Small intestine (tissue), 16 donors: ENCODE measurements at places on chromosomes 16 and 17.

- DNase-seq = no peak
Measured at GRCh38 chr16:17632667-17633066, 161.9 kb upstream of the XYLT1 start.

DNA sequence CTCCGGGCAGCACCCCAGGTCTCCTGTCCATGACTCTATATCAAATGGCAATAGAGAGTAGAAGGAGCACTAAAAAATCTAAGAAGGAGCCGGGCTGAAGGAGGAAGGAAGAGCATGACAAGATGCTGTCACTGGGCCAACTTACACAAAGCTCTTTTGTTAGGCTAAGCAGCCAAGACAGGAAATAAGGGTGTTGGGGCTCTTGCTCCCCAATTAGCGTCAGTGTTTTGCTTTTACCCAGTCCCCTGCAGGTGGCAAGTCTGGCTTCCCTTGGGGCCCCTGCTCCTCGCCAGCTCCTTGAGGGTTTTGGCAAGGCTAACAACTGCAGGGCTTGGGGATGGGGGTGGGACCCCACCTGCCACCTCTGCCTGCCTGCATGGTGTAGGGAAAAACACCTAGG is 120.5 kb downstream of the CCT6B start:
- no peak for DNase-seq

DNA sequence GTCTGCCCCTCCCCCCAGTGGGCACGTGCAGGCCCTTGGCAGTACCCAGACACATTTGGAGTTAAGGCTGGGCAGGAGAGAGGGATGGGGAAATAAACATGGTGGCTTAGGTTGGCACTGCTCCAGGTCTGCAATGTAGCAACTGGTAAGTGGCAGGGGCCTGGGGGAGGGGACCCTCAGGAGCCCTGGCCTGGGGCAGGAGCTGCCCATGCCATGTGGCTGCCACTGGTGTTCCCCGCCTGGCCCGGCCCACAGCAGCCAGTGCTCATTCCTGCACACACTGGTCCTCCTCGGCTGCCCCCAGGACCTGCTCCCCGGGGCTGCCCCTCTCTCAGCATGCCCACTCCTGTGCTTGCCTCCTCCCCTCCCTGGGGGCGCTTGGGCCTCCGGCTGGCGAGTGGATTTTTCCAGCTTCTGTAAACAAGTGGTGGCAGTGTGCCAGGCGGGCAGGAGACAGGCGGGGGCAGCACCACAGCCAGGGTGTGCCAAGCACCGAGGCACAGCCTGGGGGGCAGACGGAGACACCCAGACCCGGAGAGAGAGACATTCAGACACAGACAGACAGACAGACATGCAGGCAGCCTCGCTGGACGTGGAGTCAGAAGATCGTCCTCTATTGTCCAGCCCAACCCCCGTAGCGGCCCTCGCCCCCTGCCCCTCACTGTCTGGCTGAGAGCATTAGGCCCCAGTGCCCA is 9.4 kb downstream of the THRA start:
- peak; percentile 82 for DNase-seq

GRCh38 chr16:11182411-11182810 is 73.6 kb downstream of the SOCS1 start:
- DNase-seq = no peak

DNA sequence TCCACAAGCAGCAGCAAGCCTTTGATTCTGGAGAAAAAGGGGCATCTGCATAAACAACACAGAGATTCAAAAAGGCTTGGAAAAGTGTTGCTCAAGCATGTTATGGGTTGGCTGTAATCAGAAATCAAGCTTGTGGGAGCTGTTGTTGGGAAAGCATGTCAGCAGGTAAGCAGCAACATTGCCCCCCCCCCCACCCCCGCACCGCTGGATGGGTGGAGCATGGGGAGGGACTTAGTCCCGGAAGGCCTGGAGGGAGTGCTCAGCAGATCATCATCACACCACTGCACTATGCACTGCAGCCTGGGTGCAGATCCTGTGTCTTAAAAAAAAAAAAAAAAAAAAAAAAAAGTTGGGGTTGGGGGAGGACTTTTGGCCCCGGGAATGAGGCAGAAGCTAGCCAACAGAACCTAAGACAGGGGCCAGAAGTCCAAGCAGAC is 16.8 kb upstream of the AKAP1 start:
- DNase-seq = peak; percentile 73

GRCh38 chr17:41013181-41013580 is 4.3 kb upstream of the KRTAP3-1 start:
- DNase-seq = no peak

- DNase-seq = no peak
Measured at GRCh38 chr17:63071797-63072196, 105.8 kb downstream of the TANC2 start.

DNA sequence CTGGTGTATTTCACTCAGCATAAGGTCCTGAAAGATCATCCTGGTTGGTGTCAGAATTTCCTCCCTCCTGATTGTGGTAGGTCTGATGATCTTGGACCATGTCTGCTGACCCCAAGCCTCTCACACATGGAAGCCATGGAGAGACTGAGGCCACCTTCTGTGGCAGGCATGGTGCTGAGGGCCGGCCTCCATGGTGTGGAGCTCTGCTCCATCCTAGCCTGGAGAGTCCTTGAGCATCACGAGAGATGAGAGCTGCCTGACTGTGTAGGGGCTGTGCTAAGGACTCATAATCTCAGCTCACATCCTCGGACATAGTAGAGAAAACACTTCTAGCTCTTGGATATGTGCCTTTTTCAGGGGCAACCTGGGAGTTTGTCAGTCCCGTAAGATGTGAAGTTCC is 40.6 kb downstream of the MPRIP start:
- DNase-seq = no peak

DNA sequence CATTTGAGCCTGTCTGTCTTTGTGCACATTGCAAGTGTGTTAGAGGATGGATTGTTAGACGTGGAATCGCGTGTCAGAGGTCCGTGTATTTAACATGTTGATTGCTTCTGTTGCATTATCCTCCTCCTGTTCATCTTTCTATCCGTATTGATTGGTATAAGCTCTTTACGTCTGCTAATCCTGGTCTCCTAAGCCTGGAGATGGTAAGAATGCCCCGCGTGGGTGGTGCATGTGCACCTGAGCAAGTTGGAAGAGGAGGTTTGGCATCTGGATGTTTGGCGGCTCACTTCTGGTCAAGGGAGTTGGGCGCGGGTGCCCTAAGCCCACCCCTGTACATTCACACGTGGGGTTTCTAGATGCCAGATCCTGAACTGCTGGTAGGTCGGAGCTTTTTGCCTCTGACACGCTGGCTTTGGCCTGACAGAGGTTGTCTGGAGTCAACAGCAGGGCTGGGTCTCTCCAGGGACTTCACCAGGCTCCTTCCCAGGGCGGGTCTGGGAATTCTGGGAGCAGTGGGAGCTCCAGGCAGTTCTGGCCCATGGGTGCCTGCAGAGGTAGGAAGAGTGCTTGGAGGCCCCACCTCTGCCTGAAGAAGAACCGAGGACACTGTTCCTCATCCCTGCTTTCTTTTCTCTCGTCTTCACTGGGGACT is 107.3 kb downstream of the OR1D5 start:
- DNase-seq = no peak

- no peak for DNase-seq
Measured at GRCh38 chr17:75661531-75661930, 5.4 kb downstream of the RECQL5 start.

GRCh38 chr16:84379008-84379708 is 10.8 kb downstream of the ATP2C2 start:
- no peak for DNase-seq

GRCh38 chr16:72228014-72228413 is 56.1 kb upstream of the PMFBP1 start:
- DNase-seq = no peak

GRCh38 chr17:36120221-36120620 is 16.6 kb downstream of the CCL4 start:
- no peak for DNase-seq

DNA sequence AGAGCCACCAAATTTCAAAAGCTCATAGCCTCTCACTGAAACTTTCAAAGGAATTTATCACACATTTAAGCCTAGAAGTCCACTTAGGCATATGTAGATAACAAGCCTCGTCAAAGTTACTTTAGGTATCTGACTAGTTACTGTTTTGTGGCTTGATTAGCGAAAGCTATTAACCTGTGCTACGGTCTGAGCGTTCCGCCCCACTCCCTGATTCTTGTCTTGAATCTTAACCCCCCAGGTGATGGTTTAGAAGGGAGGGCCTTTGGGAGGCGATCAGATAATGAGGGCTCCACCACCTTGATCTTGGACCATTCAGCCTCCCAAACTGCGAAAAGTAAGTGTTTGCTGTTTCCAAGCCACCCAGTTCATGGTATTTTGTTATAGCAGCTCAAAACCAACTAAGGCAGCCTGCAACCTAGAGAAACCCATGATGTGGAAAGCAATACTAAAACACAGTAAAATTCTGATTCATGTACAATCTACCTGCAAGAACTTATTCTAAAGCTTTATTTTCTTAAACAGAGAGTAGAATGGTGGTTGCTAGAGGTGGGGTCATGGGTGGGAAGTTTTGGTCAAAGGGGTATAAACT is 7.1 kb downstream of the HSDL1 start:
- no peak for DNase-seq

DNA sequence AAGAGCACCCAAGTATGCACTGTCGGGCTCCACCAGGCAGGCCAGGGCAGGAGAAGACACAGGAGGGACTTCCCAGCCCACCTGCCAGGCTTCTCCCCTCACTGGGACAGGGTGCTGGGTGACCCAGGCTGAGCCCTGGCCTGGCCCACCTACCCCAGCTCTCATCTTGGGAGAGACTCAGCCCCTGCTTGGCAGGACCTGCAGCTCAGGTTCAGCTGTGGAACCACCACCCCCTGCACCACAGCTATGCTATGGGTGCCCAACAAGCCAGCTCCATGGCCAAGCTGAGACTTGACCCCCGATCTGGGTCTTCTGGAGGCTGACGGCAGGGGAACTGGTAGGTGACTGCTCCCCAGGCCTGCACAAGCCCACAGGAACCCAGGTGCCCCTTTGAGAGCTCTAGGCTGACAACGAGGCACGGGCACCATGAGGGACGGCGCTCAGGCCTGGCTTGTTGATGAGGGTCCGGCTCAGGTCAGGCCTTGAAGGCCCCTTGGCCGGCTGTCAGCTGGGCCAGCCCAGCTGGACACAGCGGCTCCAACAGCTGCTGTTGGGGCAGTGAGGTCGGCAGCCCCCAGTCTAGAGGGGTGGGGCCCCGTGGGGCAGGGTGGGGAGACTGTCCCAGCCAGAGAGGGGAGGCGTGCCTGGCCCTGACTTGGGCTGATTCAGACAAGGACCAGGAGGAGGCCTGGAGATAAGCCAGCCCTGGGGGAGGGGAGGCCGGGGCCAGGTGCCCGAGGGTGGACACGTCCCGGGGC is 4.6 kb downstream of the RPUSD1 start:
- DNase-seq = no peak

DNA sequence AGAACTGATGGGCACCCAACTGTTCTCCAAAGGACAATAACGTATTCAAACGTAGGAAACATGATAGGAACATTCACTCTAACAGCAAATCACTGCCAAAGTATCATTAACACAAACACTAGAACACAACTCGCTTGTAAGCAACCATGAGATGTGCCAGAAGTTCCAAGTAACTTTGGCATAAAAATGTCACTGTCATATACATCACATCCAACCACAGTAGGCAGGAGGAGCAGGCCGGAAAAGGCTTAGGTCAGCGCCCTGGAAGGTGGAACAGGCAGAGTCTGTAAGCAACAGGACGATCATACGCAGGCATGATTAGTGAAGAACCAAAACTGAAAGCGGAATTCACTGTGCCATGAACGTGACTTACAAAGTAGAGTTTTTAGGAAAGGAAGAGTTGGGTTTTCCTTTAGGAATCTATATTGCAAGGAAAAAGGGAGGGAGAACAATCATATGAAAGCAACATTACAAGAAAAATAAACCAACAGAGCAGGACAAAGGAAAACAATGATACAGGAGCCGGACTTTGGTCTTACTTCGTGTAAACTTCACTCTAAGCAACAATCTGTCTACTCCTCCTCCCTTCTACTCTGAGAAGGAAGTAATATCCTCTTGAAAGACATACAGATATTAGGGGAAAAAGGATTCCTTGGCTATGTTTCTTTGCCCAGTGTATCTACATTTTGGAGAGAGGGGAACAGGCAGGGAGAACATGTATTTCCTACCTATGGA is 52.3 kb downstream of the YWHAE start:
- peak; percentile 82 for DNase-seq

DNA sequence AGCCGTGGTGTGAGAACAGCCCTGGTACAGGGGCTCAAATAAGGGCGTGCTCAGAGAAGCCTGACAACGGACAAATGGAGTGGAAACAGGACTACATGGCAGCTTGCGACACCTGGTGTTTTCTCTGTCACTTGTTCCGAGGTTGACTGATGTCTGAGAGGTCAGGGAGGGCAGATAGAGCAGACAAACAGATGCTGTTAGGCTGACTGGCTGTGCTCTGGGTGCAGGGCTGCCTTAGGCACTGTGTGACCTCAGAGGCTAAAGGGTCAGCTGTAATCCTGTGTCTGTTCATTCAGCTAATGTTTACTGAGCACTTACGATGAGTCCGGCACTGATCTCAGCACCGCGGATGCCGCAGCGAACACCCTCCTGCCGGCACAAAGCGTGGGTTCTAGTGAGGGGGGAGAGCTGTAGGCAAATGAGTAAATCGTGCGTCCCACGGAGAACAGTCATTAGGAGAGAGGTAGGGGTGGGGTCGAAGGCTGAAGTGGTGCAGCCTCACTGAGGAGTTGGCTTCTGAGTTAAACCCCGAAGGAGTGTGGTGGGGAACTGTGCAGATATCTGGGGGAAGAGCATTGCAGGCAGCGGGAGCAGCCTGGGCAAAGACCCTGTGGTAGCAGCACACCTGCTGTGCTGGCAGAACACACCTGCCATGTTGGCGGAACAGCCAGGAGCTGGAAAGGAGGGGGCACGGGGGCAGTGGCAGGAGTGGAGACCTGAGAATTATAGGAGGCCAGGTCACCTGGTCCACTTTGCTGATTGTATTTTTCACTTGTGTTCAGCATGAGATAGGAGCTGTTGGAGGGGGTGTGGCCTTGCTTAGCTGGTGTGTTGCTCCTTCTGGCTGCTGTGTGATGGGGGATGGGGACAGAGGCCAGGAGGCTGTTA is 35.0 kb downstream of the GPT2 start:
- peak; percentile 32 for DNase-seq

DNA sequence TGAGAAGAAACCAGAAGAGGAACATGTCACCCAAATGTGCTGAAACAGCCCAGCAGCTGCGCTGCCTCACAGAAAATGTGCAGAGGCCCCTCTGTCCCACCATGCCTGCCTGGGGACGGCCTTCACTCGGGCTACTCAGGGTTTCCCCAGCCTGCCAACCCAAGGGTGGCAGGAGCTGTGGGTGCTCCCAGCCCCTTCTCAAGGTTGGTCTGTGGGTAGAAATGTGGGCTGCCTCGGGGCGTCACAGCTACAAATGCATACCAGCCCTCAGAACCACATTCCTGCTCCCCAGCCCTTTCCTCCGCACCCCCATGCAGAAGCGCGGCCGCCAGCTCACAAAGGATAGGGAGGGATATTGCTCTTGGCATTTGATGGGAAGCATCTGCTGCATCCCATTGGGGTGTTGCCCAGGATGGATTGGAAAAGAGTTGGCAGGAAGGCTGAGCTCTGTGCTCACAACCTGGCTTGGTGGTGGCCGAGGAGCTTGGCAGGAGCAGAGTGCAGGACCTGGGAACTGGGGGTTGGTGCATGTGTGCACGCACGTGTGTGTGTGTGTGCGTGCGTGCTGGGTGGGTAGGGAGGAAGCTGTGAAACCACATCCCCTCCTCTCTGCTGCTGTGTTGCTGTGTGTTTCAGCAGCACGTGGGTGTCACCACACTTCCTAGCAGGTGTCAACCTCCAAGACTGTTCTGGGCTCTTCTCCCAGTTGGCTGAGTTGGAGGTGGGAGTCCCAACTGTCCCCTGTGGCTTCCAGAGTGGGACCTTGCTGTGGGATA is 304.4 kb downstream of the SEC14L1 start:
- DNase-seq = peak; percentile 57

- DNase-seq = no peak
Measured at GRCh38 chr16:23248261-23249194, 53.6 kb upstream of the SCNN1B start.

- DNase-seq = no peak
Measured at GRCh38 chr17:82665891-82666290, 17.6 kb upstream of the WDR45B start.
